ENCODE measurements at places on chromosomes 6 and 20.

DNA sequence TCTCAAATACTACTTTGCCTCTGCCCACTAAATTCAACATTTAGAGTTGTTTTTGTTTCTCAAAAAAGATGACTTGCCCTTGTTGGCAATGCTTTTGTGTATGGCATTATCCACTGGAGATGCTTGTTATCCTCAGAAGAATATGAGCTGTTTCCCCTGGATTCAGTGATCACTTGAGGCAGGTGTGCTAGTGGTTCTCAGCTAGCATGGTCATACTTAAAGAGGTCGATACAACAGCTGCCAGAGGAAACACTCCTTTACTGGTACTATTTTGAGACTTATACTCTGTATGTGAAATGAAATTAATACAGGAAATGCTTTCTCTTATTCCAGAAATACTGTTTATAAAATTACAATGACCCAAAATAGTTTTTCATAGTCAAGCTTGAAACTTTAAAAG, 122.5 kb downstream of the HIVEP1 start:
- no peak for DNase-seq

GRCh38 chr6:37454420-37455140, 21.6 kb downstream of the CMTR1 start:
- no peak for DNase-seq

DNA sequence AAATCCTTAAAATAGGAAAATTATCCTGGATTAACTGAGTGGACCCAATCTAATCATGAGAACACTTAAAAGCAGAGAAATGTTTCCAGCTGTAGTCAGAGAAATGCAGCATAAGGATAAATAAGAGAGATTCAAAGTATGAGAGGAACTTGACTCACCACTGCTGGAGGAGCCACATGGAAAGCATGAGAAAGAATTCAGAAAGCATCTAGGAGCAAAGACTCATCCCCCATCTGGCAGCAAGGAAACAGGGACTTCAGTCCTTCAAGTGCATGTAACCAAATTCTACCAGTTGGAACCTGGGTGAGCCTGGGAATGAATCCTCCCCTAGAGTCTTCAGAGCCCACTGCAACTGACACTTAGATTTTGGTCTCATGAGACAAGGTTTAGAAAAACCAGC, 33.7 kb downstream of the RNF146 start:
- no peak for DNase-seq

- DNase-seq = peak; percentile 65
These were observed 59.5 kb downstream of the UTRN start for GRCh38 chr6:144344646-144345045.

DNA sequence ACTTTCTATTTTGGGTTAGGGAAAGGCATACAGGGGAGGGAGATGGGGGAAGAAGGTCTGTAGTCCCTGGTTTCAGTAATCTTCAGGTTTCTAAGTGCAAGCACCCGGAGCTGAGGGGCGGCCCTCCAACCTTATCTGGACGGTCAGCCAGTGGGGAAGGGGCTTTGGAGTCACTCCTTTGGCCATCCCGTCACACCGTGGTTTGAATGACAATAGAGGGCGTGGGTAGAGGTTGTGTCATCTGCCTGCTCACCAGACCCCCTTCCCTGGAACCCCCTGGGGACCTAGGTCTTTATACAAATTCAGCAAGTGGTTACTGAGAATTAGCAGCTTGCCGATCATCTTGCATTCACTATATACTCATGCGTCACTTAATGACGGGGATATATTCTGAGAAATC, 29.1 kb downstream of the STK35 start:
- DNase-seq = no peak

DNA sequence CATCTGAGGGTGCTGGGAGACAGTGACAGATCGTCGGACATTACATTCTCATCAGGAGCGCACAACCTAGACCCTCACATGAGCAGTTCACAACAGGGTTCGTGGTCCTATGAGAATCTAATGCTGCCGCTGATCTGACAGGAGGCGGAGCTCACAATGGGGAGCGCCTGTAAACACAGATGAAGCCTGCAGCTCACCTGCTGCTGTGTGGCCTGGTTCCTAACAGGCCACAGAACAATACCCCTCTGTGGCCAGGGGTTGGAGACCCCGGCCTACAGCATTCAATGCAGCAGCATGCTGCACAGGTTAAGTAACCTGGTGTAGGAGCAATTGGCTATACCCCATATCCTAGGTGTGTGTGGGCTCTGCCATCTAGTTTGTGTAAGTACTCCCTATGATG, 19.5 kb downstream of the ANKRD60 start:
- no peak for DNase-seq

- DNase-seq = no peak
These were observed 30.3 kb downstream of the BANF2 start for GRCh38 chr20:17730071-17730470.

DNA sequence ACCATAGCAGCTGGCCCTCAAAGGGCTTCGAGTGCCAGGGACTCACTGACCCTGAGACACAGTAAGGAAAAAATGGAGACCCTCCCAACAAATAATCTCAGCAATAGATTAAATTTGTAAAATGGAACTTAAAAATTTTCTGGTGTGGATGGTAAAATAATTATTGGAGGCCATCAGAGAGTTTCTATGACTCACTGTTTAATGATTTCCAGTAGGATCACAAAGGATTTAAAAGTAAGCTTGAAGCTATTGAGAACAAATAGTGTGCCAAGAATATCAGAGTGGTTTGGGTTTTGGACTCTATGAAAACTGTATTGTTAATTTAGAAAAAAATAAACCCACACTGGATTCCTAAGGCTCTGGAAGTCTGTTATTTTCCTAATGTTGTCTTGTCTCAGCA, 115.2 kb upstream of the AKIRIN2 start:
- no peak for DNase-seq

GRCh38 chr20:7094438-7094997, 327.0 kb downstream of the BMP2 start:
- no peak for DNase-seq

- DNase-seq = no peak
These were observed 100.0 kb upstream of the MAN1A1 start for GRCh38 chr6:119449331-119450156.

DNA sequence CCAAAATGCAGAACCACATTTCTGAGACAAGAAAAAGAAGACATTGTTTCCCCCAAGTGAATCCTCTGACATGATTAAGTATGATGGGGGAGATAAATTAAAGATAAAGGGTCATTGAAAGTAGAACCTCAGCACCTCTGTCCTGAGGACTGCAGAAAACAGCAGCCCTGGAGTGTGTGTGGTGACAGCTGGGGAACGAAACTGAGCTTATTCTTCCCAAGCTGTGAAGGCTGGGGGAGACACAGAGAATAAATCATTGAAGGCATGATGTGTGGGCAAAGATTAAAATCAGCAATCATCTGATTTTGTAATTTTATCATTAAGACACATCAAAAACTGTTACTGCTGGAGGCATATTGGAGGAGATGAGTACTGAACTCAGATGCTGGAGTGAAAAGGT, 67.5 kb upstream of the GPR6 start:
- DNase-seq = no peak

DNA sequence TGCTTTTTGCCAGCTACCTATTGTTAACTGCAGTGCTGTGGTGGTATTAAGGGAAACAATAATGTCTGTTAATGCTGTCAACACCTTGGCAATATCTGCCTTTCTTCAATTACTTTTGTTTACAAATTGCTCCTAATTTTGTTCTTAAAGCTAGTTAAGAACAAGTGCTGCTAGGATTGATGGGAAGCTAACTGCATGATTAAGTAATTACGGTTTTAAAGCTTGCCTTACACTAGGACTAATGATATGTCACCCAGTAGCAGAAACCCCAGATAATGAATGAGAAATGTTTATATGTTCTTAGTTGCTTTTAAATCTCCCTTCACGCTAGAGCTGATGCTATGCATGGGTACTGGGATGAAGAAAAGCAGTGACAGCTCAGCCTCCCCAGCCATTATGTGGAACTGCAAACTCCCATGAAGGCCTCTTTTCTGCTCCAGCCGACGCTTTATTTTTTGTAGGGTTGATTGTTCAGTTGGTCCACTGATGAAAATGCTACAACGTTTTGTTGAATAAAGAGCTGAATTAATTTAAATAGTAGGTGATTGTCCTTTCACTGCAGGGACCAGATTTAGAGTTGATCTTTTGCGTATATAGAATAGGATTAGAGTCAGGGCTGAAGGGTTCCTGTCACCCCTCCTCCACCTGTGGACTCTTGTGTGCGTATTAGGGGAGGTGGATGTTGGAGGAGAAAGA, 610.5 kb downstream of the TFAP2B start:
- DNase-seq = no peak

DNA sequence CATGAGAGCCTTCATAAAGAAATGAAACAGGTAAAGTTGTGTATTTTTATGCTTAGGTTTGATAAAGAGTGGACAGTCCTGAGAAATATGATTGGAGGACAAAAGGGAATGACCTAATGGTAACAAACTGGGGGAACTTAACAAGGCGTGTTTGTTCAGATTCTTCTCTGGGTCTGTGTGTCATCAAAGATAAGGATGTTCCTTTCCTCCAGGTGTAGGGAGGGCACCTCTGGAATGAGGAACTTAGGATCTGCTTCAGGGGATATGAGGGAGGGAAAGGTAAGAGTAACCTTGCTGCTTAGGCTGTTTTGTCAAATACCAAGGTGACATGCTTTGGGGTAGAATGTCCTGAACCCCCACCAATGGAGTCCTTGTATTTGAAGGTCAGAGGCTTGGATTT, 291.9 kb downstream of the KCNQ5 start:
- DNase-seq = no peak

GRCh38 chr20:9578594-9578993, 64.2 kb downstream of the LAMP5 start:
- no peak for DNase-seq

- no peak for DNase-seq
These were observed 124.9 kb downstream of the TIAM2 start for GRCh38 chr6:155120034-155120433.

DNA sequence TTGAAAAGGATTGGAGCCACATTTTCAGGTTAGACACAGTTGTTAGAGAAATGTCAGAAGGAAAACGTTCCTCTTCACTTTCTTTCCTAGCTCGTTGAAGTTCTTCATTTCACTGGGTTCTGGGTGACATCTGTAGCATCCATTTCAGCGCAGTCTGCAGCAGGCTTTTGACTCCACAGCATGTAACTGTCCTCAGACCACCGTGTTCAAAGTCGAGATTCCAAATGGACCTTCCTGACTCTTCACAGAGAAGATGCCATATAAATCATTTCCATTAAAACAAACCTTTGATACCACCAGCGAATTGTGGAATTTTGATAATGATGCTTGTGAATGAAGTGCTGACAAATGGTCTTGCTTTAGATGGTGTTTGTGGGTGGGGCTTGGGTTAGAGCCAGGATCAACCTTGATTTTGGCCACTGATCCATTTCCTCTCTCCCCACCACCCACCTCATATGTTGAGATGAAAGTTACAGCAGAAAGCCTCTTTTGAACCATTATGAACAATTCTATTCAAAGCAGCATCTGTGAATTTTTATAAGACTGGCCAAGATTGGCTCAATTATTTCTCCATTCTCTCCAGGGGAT, 185.3 kb upstream of the PREP start:
- DNase-seq = no peak

DNA sequence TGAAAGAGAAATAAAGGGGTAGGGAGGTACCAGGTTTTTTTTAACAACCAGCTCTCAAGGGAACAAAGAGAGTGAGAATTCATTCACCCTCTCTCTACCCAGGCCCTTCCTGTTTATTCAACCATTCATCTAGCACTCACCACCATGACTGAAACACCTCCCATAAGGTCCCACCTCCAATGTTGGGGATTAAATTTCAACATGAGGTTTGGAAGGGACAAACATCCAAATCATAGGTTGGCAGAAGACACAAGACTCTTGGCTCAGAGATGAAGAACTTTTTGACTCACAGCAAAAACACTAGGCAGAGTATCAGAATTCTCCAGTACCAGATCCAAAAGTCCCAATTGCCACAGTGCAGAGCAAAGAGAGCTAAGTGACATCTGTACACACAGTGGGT, 186.3 kb downstream of the EDN1 start:
- DNase-seq = no peak

DNA sequence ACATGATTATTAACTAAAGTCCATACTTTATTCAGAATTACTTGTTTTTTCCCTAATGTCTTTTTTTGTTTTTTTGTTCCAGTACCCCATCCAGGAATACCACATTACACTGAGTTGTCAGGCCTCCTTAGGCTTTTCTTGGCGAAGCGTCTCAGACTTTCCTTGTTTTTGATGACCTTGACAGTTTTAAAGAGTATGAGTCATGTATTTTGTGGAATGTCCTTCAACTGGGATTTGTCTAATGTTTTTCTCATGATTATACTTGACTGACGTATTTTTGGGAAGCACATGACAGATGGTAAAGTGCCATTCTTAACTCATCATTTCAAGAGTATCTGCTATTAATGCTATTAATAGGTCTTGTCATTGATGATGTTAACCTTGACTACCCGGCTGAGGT, 23.6 kb downstream of the ENPP1 start:
- no peak for DNase-seq
